ENCODE measurements at places on chromosomes 1 and 21.
A peak's percentile ranks its signal among the peaks of the same experiment; 100 is the strongest.

- no peak for DNase-seq
Observed at GRCh38 chr1:151007853-151008243, 401 bp upstream of the PRUNE1 start.

DNA sequence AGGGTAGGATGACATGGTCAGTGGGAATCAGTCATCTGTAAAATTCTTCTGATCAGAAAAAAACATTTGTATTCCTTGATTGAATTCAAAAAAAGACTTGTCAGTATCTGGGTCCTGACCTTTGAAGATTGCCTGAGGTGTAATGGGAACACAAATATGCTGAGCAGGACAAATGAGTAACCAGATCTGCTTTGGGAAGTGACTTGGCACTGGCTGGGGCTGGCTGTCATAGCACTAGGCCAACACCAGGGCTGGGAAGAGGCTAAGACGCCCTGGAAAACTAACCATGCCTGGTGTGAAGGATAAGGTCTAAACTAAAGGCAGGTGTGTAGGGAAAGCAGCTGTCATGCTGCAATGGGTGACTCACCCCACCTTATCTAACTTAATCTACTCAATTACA lies 452.9 kb upstream of the BEND5 start:
- DNase-seq = no peak

- no peak for DNase-seq
Observed at GRCh38 chr1:2640626-2641025, 7.8 kb upstream of the MMEL1 start.

DNA sequence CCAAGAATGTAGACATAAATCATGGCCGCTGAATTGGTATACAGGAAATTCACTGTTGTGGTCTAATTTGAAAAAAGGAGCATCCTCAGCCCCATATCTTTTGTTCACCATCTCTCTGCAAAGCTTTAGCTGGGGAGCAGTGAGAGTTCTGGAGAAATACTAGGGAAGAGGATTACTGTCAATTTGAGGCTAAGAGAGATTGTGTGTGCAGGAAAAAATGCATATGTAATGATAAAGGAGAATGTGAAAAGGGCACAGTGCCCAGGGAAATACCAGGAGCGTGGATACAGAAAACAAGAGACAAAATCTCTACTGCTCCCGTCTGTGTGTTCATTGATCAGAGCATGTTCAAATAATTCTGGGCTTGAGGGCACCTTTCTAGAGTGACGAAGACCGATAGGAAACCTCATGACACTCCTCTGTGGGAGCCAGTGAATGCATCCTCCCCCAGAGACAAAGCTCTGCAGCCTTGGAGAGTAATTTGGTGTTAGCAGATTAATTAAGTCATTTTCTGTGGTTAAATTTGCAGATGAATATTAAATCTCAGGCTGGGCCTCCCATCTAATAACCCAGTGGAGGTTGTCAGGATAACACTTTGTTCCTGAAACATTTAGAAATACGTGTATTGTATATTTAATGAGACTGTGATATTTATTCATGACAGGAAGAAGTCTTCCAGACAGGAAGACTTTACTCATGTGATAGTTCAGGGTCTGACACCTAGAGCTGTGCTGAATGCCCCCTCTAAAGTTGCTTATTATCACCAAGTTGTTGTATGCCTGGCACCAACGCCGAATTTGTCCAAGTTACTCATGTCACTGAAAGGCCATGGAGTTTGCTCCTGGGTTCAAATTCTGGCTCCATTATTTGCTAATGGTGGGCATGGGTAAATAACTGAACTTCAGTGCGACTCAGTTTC lies 287.3 kb upstream of the SGIP1 start:
- DNase-seq = no peak

- DNase-seq = no peak
Observed at GRCh38 chr1:15362737-15363128, 47.0 kb upstream of the EFHD2 start.

- DNase-seq = no peak
Observed at GRCh38 chr1:47529520-47530098, 91.8 kb downstream of the FOXD2 start.

GRCh38 chr1:1605034-1605591 lies 5.2 kb upstream of the FNDC10 start:
- DNase-seq = no peak

DNA sequence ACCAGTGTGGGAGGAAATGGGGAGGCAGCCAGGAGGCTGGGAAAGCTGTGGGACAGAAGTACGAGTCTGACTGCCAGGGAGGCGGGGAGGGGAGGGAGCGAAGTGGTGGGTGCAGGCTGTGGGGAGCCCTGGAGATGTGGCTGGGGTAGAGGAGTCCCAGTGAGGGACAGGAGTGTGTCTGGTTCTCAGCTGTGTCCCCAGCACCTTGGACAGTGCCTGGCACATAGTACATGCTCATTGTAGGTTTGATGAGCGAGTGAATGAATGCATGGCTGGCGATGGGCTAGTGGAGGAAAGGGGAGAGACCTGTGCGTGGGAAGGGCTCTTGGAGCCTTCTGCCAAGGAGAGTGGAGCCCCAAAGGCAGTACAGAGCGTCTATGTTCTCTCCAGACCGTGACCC lies 104.1 kb downstream of the SIK1 start:
- no peak for DNase-seq

DNA sequence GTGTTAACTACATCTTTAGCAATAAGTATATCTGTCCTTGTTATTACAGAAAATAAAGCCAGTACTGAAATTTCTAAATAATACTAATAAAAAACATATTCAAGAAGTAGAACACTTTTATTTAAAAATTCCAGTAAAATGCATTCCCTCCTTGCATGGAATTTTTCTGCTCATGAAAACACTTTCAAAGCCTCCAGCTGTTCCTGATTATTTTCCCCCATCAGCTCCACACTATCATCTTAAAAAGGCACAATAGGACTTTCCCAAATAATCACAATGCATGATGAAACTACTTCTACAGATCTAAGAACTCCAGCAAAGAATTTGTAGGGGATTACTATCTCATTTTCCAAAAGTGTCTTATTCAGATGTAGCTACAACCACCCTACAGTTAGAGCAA lies 162.6 kb upstream of the USP25 start:
- no peak for DNase-seq

DNA sequence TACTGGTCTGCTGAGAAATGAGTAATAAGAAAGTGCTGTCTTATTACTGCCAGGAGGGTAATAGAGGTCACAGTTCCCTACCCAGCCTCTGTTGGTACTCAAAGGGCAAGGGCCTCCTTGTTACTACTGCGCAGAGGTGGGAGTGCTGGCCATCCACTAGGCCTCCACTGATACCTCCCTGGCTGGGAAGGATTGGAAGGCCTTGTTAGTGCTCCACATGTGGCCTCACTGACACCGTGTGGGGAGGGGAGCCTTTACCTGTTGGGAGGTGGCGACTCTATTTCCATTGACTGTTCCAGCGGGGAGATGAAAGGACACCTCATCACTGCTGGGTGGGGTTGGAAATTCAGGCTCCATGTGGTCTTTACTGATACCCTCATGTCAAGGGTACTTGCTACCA lies 57.8 kb upstream of the USP24 start:
- no peak for DNase-seq

- no peak for DNase-seq
Observed at GRCh38 chr1:219085082-219085481, 88.6 kb upstream of the LYPLAL1 start.

DNA sequence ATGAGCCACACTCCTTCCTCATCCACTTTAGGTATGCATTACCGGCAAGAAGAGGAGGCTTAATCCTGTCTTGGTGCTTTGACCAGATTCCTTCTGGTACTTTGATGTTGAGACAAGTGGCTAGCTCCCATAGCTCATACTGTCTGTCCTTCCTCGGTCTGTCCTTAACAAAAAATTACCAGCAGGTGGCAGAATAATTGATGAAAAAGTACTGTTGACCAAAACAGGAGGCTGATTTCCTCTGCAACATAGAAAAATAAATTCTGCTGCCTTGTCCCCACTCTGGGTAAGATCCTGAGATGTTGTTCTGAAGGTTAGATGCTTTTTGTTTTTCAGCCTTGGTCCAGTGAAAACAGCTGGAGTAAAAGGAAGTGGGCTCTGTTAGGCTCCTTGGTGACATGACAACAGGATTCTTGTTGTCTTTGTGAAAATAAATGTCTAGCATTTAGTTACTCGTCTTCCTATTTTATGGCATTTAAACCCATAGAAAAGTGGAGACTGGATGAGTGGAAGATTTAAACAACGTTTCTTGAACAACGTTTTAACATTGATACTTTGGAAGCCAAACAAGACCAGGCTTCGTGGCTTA lies 11.2 kb upstream of the HJV start:
- no peak for DNase-seq

DNA sequence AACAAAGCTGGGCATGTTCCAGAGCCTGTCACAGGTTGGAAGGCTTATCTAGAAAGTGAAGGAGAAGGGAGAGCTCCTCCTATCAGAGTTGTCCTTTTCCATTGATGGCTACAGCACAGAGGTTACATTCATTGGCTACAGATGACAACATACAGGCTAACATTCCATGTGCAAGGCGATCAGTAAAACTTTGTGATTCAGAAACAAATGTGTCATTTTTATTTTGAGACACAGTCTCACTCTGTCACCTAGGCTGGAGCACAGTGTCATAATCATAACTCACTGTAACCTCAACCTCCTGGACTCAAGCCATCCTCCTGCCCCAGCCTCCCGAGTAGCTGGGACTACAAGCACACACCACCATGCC lies 32.6 kb downstream of the TRIM67 start:
- DNase-seq = no peak

DNA sequence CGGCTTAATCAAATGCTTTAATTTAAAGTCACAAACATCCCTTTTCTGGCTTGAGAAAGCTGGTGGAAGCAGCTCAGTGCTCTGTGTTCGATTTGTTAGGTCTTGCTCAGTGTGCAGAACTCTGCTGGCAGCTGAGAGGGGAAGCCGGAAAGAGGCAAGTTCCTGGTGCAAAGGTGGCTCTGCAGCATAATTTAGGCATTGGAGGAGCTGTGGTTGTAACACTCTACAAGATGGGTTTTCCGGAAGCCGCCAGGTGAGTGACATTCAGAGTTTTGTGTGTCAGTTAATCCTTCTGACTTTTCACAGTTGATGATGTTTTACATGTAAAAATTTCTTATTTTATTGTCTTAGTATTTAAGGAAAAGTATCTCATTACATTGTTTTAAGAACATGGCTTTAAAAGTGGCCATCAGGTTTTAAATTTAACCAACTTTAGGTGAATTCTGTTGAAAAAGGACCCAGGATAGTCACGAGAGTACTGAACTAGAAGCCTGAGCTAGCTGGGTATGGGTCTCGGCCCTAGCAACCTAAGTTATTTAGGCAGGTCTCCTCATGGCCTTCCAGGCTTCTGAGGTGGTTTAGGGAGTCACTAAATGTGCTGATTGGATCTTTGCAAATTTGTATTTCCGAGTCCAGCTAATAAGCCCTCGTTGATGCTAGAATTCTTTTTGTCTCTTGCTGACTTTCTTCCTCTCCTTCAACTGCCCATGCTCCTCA lies 47.1 kb upstream of the PODN start:
- DNase-seq = peak; percentile 16

- no peak for DNase-seq
Observed at GRCh38 chr1:150267896-150268295, 920 bp downstream of the APH1A start.

DNA sequence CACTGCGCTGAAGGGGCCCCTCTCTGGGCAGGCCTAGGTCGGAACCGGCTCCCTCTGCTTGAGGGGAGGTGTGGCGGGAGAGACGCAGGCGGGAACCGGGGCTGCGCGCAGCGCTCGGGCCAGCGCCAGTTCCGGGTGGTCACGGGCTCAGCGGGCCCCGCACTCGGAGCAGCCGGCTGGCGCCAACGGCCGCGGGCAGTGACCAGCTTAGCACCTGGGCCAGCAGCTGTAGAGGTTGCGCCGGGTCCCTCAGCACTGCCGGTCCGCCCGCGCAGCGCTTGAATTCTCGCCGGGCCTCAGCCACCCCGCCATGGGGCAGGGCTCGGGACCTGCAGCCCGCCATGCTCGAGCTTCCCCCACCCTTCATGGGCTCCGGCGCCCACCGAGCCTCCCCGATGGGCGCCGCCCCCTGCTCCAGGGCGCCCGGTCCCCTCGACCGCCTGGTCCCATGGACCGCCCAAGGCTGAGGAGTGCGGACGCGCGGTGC lies 254.6 kb downstream of the COL11A1 start:
- no peak for DNase-seq

- no peak for DNase-seq
Observed at GRCh38 chr1:147712605-147713004, 42.3 kb upstream of the ACP6 start.

DNA sequence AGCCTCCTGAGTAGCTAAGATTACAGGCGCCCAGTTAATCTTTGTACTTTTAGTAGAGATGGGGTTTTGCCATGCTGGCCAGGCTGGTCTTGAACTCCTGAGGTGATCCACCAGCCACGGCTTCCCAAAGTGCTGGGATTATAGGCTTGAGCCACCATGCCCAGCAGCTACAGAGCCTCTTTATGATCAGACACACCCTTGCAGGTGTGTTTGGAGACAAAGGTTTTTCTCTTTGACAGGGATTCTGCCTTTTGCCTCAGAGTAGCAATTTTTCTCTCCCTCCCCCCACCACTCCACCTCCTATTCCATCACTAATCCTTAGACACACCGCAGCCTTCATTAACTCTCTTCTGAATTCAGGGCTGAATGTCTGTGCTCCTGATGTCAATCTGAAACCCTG lies 152.2 kb upstream of the NFIA start:
- DNase-seq = no peak

DNA sequence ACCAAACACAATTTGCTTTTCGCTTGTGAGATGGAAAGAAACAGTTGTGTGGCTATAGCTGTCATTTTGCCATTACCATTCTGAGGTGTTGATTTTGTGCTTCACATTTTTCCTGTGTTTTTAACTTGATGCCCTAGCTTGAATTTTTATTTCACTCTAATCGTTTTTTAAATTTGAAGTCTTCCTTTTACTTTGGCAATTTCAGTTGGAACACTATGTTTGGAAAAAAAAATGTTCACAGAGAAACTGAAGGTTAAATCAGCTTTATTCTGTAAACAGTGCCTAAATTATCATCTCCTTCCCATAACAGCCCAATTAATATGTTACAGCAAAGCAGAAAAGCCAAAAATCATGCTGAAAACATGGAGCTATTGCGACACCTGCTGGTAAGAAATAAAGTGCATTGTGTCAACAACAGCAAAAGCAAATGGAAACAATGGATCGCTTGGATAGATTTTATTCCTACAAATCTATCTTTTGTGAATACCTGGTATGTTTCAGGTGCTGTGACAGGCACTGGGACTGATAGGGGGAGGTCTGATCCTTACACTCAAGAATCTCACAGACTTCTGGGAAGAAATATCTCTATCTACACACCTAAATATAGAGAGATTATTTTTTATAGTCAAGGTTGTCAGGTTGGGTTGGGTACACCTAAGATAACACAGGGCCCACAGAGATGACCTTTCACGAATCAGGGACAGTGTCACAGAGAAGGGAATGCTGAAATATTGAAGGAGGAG lies 16.2 kb upstream of the ERICH3 start:
- no peak for DNase-seq

GRCh38 chr1:54882519-54882918 lies 4.5 kb downstream of the DHCR24 start:
- DNase-seq = no peak

DNA sequence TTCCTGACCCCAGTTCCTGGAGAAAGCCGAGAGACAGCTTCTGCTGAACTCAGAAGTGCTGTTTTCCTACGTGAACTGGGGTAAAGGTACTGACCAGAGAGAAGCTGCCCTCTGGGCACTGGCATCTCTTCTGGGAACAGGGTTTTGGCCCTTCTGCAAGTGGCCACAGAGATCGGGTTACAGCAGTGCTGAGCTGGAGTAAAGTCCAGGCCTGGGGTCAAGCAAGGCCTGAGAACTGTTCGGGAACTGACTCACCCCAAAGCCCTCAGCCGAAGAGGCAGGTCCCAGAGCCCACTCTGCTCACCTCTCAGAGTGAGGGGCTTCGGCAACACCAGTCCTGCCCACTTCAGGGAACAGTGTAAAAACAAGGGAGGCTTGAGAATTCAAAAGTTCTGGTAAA lies 177.2 kb upstream of the RUNX1 start:
- no peak for DNase-seq

All from nucleus accumbens (tissue), 56 donors.